ENCODE measurements at places on chromosomes 5 and 9.

DNA sequence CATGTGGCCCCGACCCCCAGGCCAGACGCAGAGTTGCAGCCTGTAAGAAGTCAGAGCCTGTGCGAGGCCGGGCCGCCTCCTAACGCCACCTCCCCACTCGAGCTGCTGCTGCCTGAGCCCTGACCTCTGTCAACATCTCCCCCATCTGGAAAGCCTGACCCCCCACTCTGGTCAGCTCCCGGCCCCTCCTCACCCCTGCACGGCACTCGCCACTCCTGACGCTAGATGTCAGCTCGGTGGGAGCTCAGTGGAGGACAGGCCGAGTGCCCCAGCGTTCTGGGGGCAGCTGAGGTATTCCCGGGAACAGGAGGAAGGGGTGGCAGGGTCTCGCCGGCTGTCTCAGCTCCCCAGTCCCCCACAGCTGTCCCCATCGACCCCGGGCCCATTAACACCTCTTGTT lies 19.9 kb downstream of the LHX3 start:
- DNase-seq: no peak

DNA sequence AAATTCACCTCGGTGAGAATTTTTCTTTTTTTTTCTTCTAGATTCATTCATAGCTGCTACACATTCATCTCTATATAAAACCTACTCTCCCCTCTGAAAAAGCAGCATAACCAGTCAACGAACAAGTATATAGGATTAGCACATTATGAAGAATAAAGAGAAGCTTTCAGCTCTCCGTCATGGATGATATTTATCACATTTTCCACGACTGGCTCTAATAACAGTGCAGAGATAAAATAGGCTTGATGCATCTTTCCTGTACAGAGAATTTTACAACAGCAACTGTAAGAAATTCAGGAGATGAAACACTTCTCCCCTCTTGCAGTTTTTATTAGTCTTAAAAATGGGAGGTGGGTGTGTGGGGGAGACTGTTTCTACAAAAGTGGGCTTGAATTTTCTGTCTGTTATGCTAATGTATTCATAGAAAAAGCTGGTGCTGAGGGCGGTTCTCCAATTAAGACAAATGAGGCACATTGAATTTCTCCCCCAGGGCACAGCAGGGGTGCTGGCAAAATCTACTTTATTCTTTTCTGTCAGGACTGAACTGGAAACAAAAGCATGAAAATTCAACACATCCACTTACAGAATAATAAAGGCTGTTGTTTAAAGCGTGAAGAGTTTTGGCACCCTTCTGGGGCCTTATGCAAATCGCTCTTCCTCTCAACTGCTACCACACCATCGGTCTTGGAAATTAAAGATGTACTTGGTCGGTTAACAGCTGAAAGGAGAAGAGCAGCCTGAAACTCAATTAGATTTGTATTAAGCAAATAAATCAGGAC lies 233.9 kb upstream of the ZNF608 start:
- no peak for DNase-seq

DNA sequence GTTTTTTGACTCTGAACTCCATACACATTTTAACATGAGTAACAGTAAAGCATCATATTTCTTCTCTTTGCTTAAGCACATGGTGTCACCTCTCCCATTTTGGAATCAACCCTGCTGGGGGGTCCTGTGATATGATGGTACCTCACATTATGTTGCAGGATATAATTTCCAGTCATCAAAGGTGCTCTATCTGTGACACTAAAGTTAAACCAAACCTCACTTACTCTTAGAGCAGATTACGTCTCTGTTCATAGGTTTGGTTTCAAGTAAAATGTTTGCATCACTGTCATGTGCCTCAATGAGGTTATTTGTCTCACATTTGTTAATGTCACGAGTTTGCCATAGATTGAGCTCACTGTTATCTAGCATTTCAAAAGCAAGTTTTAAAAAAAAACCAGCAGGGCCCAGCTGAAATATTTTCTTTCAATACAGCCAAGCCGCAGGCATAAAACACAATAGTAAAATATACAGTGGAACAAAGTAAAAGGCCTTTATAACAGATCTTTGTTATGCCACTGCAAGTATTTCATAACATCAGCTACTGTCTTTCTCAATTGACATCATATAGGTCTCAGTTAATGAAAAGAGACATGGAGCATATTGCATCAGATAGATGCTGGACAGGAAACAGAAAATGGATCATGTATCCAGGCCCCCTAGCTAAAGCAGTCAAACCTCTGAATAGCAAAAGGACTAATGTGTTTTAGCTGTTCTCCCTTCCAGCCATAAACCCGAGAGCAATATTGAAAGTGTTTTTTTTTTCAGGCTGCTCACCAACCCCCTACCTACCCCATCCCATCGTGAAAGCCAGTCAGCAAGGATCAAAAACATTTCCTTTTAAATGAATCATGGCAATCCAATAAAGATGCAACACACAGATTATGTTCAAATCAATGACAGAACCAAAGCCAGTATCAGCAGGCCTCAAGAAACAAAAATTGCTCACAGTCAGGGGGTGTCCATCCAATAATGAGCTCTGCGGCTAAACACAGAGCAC lies 182.1 kb upstream of the ITGA1 start:
- no peak for DNase-seq

GRCh38 chr5:56317923-56318561 lies 84.9 kb upstream of the ANKRD55 start:
- DNase-seq: no peak

GRCh38 chr5:109196823-109197160 lies 213.0 kb downstream of the PJA2 start:
- no peak for DNase-seq

DNA sequence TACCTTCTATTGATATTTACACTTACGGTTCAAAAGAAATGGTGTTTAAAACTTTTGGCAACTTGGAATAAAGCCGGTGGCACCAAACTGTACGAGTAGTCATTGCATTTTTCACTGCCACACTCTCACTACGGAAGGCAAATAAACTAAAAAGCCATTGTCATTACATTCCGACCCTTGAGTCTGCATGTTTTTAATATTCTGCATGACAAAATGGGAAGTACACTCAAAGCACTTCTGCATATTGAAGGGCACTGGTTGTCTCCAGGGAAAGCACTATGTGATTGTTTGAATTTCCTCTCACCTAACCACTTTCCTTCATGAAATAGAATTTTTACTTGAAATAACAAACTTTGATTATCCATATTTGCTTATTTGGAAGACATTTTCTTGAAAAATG lies 426.3 kb downstream of the CETN3 start:
- DNase-seq: no peak

DNA sequence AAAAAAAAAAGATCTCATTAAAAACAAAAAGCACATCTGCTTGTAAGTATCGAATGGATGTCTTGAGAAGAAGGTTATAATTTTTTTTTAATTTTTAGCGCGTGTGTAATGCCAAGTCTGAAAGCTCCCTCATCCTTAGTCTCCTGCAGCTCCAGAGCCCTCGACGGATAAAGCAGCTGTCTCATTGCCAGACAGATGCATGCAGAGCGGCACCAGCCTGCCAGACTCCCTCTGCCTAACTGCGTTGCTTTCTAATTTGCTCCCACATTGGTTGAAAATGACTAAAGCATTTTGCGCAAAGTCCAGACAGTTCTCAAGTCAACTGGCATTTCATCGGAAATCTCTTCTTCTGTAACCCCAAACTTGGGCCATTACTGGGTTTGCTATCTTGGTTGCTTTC lies 29.4 kb downstream of the OLFM1 start:
- DNase-seq: no peak

DNA sequence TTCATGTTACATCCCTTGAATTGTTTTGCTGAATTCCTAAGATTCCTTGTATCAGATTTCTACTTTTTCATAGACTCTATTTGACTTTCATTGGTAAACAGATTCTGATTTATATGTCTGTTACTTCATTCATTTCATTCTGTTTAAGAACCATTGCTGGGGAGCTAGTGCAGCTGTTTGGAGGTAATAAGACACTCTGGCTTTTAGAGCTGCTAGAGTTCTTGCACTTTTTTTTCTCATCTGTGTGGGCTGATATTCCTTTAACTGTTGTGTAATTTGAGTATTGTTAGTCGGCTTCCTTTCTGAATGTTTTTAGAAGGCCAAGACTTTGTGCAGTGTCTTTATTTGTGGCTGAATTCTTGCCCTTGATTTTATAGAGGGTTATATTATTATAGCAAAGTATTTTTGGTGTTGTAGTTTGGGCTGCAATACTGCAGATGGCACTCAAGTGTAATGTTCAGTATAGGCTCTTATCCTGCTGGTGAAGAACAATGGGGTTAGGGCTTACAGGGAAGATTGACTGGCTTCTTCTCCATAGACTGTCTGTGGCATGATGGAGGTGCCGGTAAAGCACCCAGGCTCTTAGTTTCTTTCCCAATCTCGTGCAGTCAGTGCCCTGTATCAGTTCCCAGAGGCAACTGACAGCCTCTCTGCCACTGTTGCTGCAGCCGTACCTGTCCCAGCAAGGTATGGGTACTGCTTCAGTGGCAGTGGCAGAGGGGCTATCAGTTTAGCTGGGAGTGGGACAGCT lies 162.2 kb downstream of the OXCT1 start:
- DNase-seq: no peak

GRCh38 chr9:73736270-73736669 lies 584.6 kb downstream of the ANXA1 start:
- DNase-seq: no peak

DNA sequence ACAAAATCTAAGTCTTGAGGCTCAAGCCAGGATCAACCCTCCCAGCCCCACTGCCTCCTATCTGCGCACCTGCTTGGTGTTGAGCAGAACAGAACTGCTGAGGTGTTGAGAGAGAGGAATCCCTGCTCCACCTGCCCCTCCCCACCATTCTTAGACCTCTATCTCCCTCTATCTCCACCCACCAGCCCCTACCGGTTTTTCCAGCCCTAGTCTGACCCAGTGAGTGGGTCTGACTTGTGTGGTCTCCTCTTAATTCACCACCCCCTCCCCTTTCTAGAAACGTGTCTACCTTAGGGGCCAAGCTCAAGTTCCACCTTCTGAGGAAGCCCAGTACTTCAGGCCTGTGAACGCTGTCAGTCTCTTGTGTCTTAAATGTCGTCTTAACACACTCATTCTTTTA lies 93.7 kb downstream of the ARHGAP26 start:
- DNase-seq: no peak

DNA sequence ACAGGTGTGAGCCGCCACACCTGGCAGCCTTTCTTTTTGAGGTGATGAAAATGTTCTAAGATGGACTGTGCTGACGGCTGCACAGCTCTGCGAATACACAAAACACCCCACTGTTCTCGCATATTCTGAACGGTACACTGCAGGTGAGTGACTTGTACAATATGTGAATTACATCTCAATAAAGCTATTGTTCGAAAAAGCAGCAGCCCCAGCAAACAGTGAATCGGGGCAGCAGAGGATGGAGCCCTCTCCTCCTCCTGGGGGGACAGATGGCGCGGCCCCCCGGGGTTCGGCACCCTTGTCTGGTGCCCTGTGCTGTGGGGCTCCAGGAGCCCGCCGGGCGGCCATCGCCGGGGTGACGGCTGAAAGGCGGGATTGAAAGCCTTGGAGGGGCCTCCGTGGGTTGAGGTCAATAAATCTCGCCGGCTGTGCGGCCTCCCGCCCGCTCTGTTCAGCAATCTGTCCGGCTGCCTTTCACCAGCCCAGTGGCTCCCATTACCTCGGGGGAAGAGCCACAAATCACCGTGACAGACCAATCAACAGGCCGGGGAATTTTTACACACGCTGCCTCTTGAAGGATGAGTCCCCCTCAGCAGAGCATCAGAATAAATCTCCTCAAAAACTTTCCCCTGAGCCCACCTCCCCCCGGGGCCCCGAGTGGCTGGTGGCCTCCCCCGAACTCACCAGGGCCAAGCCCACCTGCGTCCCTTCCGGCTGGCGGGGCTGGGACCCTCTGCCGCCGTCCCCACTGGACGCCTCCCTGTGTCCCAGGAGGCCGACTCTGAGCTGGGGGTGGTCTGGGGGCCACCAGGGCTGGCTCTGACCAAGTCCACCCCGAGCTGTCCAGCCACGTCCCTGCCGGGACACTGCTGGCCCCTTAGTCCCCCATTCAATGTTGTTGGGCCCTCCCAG lies 37.8 kb upstream of the TMEM250 start:
- no peak for DNase-seq

- no peak for DNase-seq
These were observed 208.8 kb upstream of the IRX2 start for GRCh38 chr5:2960294-2960693.

DNA sequence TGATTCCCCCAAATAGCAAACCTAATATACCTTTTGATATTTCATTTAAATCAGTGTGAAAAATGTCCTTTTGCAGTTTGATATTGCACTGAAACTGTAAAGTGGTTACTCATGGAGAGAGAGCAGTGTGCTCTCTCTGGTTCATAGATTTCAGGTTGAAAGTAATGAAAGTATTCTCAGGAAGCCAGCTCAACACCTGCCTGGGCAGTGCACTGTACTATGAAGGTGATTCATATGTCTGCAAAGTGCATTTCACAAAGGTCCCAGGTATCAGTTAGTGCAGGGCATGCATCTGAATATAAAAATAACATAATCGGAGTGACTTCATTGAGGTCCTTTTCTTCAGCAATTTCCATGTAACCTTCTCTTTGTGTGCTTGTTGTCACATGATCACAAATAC lies 274.3 kb downstream of the CDH18 start:
- DNase-seq: no peak

- DNase-seq: no peak
These were observed 240.0 kb upstream of the SLC24A2 start for GRCh38 chr9:20028849-20029231.

- DNase-seq: no peak
These were observed 351.1 kb upstream of the RIOK2 start for GRCh38 chr5:97534166-97534565.

DNA sequence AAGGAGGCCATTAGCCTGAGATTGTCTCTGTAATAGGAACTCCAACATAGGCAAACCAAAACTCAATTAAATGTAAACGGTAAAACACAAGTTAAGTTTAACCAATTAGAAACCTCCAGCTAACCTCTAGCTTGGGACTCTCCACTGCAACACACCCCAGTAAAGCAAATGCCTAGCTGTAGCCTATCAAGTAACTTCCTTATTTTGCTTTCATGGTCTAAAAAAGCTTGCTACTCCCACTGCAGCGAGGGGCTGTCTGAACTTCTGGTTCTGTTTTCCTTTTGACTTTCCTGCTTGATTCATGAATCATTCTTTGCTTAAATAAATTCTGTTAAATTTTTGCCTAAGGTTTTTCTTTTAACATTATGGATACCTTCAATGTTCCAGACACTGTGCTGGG lies 24.4 kb upstream of the C5orf46 start:
- DNase-seq: no peak

GRCh38 chr5:140840978-140841962 lies at the start of gene PCDHA8:
Gene PCDHA8, plus strand, starts transcription at chr5:140841187. Its CDS starts 135 bp downstream, at chr5:140841322.
- DNase-seq: no peak

DNA sequence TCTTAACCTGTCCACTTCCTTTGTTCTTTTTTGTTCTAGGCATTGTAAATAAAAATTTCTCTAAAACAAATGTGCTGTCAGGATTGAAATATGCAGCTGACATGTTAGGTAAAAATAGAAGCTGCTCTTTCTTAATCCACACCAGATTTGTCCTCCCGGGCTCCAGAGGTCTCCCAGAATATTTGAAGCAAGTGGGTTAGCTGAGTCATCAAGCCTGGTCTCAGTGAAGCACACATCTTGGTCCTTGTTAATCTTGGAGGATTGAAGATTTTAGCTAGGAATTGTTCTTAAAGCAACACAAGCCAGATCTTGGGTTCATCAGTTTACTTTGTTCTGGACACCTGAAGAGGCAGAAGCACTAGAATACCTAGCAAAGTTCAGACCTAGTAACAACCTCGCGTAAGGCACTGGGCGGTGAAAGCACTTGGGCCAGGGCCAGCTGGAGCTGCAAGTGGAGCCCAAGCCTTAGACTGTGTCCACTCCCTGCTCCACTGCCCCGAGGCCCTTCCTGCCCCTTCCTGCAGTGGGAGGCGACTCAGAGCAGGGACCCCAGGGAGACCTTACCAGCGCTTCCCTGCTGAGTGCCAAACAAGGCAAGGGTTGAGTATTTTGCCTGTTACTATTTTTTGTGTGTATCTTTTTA lies 36.5 kb downstream of the HABP4 start:
- no peak for DNase-seq
